ENCODE measurements at places on chromosomes 5 and 9. TPM values are rescaled to one million over a fixed set of nuclear protein-coding genes. Genes with fewer than 3 reads are reported as not detected.

The WNT8A gene
- total RNA-seq, result 1.3 TPM

The ZBED3 gene
- 7.9 TPM for total RNA-seq

DNA sequence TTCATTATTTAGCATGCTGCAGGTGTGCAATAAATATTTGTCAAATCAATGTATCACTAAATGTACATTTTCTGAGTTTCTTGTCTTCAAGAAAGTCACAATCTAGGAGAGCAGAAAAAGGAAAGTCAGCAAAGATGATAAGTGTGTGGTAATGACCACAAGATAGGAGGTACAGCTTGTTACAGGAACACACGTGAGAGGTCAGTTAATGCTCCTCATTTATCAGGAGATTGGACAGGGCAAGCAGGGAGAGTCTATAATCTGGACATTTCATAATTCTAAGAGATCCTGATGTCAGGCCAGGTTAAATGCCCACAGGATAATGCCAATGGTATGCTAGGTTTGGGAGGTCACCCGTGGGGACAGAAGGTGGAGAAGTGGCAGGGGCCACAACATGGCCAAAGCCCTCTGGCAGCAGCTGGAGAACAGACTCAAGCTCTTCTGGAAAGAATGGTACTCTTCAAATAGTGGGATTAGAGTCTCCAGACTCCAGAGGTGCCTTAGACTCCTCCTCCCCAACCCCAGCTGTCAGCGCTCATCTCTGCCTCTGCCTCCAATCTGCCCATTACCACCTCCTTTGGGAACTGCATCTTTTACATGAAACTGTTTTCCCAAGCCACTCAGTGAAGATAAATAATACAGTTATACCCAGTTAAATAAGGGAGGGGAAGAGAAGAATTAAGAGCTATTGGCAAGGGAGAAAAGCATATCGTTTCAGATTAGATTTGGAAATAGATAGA, 114.3 kb downstream of the ASTN2 start:
- no peaks in the 10 kb centered on the region for H3K27me3 ChIP-seq
- DNase-seq, result no peak
- no peak overlapping the region for H3K4me3 ChIP-seq
- H3K36me3 ChIP-seq, result no peaks in the 10 kb centered on the region

DNA sequence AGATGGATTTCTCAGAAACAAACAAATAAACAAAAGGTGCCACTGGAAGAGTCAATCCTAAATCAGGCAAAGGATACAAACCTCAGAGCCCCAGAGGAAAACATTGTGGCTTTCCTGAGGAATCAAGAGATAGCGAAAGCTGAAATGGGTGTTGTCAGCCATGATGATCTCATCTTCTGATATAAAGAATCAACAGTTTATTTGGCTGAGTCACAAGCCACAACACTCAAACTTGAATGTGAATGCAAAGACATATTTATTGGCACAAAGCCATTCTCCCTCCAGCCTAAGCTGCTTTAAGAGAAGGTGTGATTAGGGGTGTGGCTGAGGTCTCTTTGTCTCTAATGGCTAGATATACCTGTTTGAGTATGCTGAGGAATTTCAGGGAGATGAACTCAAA, 73.3 kb upstream of the NREP start:
- no peak for DNase-seq
- no peaks in the 10 kb centered on the region for H3K4me1 ChIP-seq
- H3K4me3 ChIP-seq, result no peak overlapping the region
- no peaks in the 10 kb centered on the region for H3K36me3 ChIP-seq

The KCNV2 gene
- total RNA-seq, result 8.4 TPM

DNA sequence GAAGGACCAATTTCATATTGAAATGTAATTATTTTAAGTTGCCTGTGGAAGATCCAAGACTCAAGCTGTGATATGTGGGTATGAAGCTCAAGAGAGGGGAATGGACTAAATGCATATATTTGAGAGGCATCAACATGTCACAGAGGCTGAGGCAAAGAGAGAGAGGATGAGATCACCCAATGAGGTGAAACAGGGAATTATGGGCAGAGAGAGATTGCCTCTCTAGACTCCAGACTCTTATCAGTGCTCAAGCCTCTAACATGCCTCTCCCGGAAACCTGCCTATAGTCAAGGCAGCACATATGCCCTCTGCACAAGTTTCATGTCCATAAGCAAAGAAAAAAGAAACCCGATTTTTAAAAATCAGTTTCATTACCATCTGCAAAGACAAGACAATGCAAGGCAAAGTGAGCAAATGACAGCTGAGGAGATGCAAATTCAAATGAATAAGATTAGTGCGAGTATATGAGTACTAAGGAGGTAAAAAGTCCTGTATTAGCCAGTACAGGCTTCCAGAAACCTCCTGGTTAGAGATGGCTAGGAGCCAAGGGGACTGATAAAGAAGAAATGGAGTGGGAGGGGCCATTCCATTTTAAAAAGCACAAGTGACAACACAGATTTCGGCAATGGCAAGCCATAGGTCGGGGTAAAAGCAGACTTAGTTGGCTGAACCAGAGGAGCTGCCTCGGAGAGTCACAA, 9.4 kb downstream of the APTX start:
- no peak overlapping the region for H3K4me3 ChIP-seq
- no peaks in the 10 kb centered on the region for H3K27me3 ChIP-seq
- H3K36me3 ChIP-seq, result no peaks in the 10 kb centered on the region
- peaks cover 8% of the 10 kb centered on the region for H3K4me1 ChIP-seq

The ACER2 gene
- 4.4 TPM for total RNA-seq

The EPB41L4B gene
- total RNA-seq, result 14.5 TPM

DNA sequence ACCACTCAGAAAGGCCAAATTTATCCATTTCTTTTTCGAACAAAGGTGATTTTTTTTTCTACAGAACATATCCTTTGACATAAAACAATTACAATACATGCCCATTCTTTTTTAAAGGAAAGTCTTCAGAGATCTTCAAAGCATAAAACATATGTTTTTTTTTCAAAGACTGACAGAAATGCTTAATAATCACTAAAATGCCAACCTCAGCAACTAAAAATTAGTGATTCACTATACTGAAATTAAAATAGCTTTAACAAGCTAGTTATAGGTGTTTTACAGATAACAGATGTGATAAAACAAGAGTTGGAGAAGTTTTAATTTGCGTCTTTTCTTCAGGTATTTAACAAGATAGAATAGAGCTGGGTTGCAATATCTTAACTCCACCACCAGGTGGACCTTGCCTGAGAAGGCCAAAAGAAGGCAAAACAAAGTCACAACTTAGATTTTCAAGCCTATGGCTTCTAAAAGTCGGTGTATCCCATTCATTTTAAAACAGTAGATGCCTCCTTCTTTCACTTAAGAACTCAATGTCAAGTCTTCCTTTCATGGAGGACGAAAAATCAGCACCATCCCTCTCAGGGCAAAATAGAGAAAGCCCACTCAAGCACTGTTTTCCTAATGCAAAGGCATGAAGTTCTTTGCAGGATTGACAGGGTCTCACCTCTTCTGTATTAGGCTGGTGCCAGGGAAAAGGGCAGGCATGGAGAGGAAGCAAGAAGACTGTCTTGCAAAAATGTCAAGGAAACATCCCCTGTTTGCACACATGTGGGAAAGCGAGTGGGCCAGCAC, 31.1 kb upstream of the CPLX2 start:
- no peak overlapping the region for H3K27ac ChIP-seq
- no peaks in the 10 kb centered on the region for H3K27me3 ChIP-seq
- H3K4me3 ChIP-seq, result no peak overlapping the region

The LCP2 gene
- 8.6 TPM for total RNA-seq

DNA sequence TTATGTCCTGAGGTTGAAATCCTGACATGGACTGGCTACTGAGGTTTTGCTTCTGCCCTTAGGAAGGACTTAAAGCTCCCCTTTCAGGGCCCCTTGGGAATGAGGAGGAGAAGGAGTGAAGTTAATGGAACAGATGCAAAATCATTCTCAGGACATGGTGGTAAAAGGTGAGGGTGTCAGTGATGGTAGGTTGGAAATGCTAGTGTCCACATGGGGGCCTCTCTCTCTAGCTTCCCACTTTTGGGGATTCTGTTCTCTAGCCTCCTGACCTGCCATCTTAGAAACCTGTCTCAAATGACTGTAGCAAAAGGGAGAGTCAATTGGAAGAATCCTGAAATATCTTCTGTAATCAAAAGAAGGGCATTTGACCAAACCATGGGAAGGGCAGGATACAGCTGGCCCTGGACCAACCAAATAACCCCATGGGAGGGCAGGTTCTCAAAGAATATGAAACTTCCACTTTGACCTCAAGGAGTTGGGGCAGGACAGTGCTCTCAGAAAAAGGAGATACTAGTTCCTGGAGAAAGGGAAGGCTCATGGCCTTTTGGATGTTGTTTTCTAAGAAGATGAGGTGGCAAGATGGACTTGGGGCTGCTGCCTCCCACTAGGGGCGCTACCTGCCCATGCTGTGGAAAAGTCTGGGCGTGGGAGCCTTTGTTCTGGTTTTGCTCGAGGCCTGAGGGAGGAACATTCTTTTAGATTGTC, 21.2 kb upstream of the MLANA start:
- H3K27me3 ChIP-seq, result no peaks in the 10 kb centered on the region
- H3K4me3 ChIP-seq, result no peak overlapping the region
- H3K4me1 ChIP-seq, result no peaks in the 10 kb centered on the region
- H3K36me3 ChIP-seq, result no peaks in the 10 kb centered on the region
- H3K27ac ChIP-seq, result no peak overlapping the region
- no peak for DNase-seq

DNA sequence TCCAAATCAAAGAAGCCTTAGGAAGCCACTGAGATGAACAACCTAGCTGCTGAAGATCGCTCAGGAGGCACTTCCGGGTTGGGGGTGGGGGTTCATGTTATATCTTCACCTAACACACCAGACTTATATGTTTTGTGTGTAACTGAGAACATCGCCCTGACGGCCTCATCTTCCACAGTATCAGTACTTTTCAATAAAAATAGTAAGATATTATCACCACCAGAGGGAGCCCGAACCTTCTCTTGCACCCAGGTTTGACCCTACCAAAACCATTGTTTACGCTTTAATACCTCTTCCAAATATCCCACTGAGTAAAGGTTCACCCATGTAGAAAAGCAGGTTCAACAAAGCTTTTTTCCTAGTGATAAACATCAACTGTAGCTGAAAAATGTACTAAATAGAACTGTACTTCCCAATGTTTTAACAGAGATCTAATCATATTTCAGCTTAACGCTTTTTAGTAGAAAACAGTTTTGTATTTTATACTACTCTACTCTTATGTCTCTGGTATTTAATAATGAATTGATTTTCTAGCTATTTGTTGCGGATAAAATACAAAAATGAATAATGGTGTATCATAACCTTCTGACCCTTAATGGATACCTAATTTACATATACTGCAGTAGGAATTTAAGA, 244.0 kb downstream of the EPB41L4A start:
- H3K4me1 ChIP-seq, result no peaks in the 10 kb centered on the region
- no peaks in the 10 kb centered on the region for H3K27me3 ChIP-seq
- no peak overlapping the region for H3K27ac ChIP-seq

The C9orf153 gene
- 5.0 TPM for total RNA-seq

The FST gene
- total RNA-seq, result 8.7 TPM

- no peak overlapping the region for H3K4me3 ChIP-seq
- no peaks in the 10 kb centered on the region for H3K4me1 ChIP-seq
- H3K27ac ChIP-seq, result no peak overlapping the region
- no peaks in the 10 kb centered on the region for H3K36me3 ChIP-seq
- H3K27me3 ChIP-seq, result no peaks in the 10 kb centered on the region
These were observed 32.6 kb upstream of the TMOD1 start for GRCh38 chr9:97468658-97469448.

- no peaks in the 10 kb centered on the region for H3K36me3 ChIP-seq
- no peak overlapping the region for H3K4me3 ChIP-seq
- DNase-seq, result peak; percentile 20
- no peak overlapping the region for H3K27ac ChIP-seq
- H3K27me3 ChIP-seq, result no peaks in the 10 kb centered on the region
These were observed 1783.5 kb upstream of the WWC1 start for GRCh38 chr5:166507810-166508425.

GRCh38 chr5:119435436-119436132, 16.7 kb upstream of the HSD17B4 start:
- H3K4me1 ChIP-seq, result no peaks in the 10 kb centered on the region
- no peak overlapping the region for H3K27ac ChIP-seq
- no peaks in the 10 kb centered on the region for H3K27me3 ChIP-seq
- peak; percentile 52 for DNase-seq
- no peaks in the 10 kb centered on the region for H3K36me3 ChIP-seq

The FOXD4L3 gene
- not detected for total RNA-seq

DNA sequence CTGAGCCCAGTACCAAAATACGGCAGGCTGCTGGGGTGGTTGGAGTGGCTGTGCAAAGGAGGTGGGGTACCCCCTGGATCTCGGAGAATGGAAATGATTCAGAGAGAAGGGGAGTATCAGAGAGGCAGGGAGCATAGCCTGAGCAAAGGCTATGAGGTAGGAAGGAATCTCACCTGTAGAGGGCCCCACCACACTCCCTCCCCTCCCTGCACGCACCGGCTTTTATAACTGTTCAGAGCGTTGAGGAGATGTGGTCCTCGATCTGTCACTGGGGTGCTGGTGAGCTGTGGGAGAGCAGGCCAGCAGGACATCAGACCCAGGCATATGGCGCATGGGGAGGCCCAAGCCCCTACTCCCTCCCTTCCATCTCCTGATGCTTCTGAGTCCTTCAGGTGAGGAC, 13.2 kb downstream of the PHF19 start:
- no peaks in the 10 kb centered on the region for H3K36me3 ChIP-seq
- no peak for DNase-seq
- H3K27ac ChIP-seq, result no peak overlapping the region
- no peak overlapping the region for H3K4me3 ChIP-seq
- peaks cover 12% of the 10 kb centered on the region for H3K4me1 ChIP-seq

GRCh38 chr9:5554254-5554653, 43.9 kb downstream of the PDCD1LG2 start:
- no peak overlapping the region for H3K27ac ChIP-seq
- H3K4me3 ChIP-seq, result no peak overlapping the region
- DNase-seq, result no peak
- H3K27me3 ChIP-seq, result no peaks in the 10 kb centered on the region

DNA sequence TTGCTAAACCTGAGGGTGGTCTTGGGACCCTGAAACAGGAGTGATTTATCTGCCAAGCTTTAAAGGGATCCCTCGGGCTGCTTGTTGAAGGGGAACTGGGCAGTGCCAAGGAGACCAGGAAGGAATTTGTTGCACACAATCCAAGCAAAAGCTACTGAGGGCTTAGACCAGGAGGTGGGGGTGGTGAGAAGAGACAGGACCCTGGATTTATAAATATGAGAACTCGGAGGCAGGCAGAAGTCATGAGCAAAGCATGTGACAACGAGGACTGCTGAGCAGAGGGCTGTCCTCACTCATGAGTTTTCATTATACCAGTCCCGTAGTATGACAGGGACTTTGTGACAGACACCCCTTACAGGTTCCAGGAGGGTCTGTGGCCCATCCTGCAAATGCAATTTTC, 237.3 kb downstream of the DRD1 start:
- H3K4me1 ChIP-seq, result no peaks in the 10 kb centered on the region
- no peaks in the 10 kb centered on the region for H3K36me3 ChIP-seq
- H3K4me3 ChIP-seq, result no peak overlapping the region
- no peak for DNase-seq
- H3K27me3 ChIP-seq, result no peaks in the 10 kb centered on the region

DNA sequence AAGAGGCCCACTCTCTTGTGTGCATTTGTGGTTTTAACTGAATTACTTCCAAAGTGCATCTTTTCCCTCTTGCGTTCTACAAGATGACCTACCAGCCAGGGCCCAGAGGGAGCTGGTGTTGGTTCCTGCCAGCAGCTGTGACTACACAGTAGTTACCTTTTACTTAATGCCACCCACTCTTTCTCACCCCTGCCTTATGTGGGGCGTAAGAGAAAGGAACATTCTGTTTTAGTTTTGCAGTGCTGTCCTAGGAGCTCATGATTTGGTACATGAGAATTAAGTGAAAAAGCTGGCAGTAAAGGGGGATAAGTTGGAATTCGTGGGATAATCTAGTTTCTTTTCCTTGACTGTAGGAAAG, 45.4 kb downstream of the RCL1 start:
- H3K27ac ChIP-seq, result no peak overlapping the region
- no peaks in the 10 kb centered on the region for H3K27me3 ChIP-seq
- peaks cover 4% of the 10 kb centered on the region for H3K4me1 ChIP-seq
- H3K4me3 ChIP-seq, result no peak overlapping the region
- no peak for DNase-seq

The POU5F2 gene
- total RNA-seq, result 6.5 TPM

The LCN12 gene
- total RNA-seq, result 27.8 TPM

All from testis (tissue), 5 donors.